ENCODE measurements at places on chromosomes 5 and 9.
A peak's percentile ranks its signal among the peaks of the same experiment; 100 is the strongest.

DNA sequence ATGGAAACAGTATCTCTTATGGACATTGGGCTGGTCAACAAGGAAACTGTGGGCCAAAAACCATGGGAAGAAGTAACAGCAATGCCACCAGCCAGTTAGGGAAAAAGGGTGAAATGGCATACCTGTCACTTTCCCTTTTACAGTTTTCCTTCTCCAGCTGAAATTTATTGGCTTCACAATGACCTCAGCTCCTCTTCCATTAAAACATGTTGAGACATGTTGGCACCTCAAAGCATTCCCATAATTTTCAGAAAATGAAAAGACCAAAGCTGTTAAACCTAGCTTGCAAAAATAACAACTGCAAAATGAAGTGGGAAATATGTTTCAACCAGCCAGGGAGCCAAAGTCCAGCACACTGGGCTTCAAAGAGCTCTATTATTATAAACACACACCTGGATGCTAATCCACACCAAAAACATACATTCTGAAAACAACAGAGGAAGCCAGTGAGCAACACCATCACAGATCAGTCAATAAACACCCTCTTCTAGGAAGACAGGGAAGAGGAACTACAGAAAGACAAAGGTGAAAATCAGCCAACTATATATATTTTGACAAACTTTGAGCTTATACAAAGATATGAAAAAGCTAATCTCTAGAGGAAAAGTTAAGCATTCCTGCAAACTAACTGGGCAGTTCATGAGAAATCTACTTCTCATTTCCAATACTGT is 78.4 kb upstream of the PTGER4 start:
- no peak for DNase-seq
- H3K4me1 ChIP-seq = peaks cover 20% of the 10 kb centered on the region
- no peak overlapping the region for H3K27ac ChIP-seq

- no peaks in the 10 kb centered on the region for H3K36me3 ChIP-seq
- no peak overlapping the region for H3K4me3 ChIP-seq
- no peak for DNase-seq
Measured at GRCh38 chr5:60335913-60336312, 364.1 kb downstream of the DEPDC1B start.

GRCh38 chr9:33465096-33465495 is 8.6 kb downstream of the NOL6 start:
- H3K27ac ChIP-seq = no peak overlapping the region
- H3K4me3 ChIP-seq = no peak overlapping the region
- no peaks in the 10 kb centered on the region for H3K4me1 ChIP-seq
- H3K36me3 ChIP-seq = peaks cover 56% of the 10 kb centered on the region
- DNase-seq = no peak

- DNase-seq = no peak
- H3K27ac ChIP-seq = no peak overlapping the region
- H3K4me3 ChIP-seq = no peak overlapping the region
- no peaks in the 10 kb centered on the region for H3K4me1 ChIP-seq
Measured at GRCh38 chr9:68747043-68747533, 42.0 kb downstream of the PIP5K1B start.

DNA sequence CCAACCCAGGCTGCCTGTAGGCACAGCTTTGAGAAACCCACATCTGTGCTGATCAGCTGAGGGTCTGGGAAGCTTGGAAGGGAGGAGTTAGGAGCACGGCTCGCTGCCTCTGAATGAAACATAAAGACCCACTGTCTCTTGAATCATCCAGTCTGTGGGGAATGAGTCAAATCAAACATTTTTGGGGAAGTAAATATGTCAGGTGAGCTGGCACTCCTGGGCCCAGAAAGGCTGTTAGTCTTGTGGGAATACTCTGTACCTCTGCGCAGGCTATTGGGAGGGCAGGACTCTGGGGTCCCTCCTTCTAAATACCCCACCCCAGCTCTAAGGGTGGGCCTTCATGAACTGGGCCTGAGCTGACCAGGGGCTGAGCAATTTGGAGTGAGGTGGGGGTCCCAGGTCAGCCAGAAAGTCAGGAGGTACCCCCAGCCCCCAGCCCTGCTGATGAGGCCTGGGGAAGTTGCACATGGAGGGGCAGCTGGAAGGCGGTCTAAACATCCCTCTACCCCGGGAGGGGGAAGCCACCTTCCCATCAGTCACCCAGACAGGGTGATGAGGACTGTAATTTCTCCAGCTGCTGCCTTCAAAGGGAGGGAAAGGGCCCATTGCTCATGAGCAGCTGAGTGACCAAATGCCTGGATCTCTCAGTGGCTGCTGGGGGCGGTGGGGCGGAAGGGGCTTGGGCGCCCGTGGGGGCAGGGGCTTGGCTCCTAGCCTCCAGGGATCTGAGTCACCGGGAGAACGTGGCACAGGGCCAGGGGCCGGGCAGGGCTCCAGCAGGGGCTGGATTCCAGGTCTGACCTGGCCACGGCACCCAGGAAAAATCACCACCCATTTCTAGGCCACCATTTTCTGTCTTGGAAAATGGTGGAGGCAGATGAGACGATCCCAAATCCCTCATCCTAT is 10.8 kb downstream of the FIBCD1 start:
- H3K4me3 ChIP-seq = no peak overlapping the region
- no peak overlapping the region for H3K27ac ChIP-seq

GRCh38 chr5:15191012-15191411 is 309.0 kb upstream of the FBXL7 start:
- no peak overlapping the region for H3K4me3 ChIP-seq
- no peaks in the 10 kb centered on the region for H3K27me3 ChIP-seq
- no peaks in the 10 kb centered on the region for H3K4me1 ChIP-seq
- H3K36me3 ChIP-seq = no peaks in the 10 kb centered on the region
- no peak for DNase-seq

DNA sequence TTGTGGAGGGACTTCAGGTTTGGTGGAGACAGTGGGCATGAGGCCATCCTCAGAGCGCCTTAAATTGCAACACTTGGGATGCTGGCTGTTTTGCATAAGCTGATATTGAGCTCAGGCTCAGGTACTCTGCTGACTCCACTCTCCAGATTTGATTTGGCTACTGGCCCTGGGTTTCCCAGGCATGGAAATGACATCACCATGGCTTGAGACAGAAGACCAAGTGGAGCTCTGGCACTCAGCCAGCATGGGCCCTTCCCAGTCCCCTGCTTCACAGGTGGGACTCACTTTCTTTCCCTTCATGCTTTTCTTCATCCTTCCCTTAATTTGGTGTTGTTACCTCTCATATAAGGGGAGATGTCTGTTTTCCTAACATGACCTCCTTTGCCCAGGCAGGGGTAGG is 72.0 kb upstream of the IL12B start:
- H3K27ac ChIP-seq = no peak overlapping the region
- H3K27me3 ChIP-seq = no peaks in the 10 kb centered on the region
- H3K36me3 ChIP-seq = no peaks in the 10 kb centered on the region
- DNase-seq = no peak

DNA sequence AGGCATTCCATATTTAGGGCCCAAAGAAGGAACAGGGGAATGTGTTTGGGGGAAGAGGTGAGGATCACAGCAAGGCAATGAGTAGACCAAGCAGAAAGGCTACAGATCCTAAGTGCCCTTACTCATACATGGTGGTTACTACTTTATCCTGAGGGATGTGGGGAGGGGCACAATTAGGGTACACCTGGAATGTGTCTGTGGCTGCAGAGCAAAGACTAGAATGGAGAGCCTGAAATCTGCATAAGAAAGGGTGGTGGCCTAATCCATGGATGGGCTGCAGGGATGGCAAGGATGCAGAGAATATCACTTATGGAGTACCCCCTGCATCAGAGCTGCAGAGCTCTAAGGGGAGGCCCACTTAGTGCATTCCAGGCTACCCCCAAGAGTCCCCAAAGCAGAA is 352.6 kb upstream of the TRPC7 start:
- no peak overlapping the region for H3K27ac ChIP-seq
- no peaks in the 10 kb centered on the region for H3K27me3 ChIP-seq
- DNase-seq = no peak
- no peaks in the 10 kb centered on the region for H3K36me3 ChIP-seq
- no peak overlapping the region for H3K4me3 ChIP-seq

GRCh38 chr5:142012186-142012785 is 541 bp downstream of the GNPDA1 start:
- peak; percentile 37 for DNase-seq
- peak overlapping the region; percentile 57 for H3K27ac ChIP-seq
- H3K36me3 ChIP-seq = no peaks in the 10 kb centered on the region
- H3K27me3 ChIP-seq = no peaks in the 10 kb centered on the region

Measured in T-cell (primary cell).